ENCODE measurements at places on chromosomes 1 and 21. TPM values are rescaled to one million over a fixed set of nuclear protein-coding genes. Genes with fewer than 3 reads are reported as not detected.

The GPR37L1 gene
- polyA plus RNA-seq, result not detected

The CD1D gene
- polyA plus RNA-seq, result not detected

The SHE gene
- polyA plus RNA-seq, result not detected

The SKI gene
- 0.54 TPM for polyA plus RNA-seq

The HTR6 gene
- 1.2 TPM for polyA plus RNA-seq

The AGMAT gene
- polyA plus RNA-seq, result 4.7 TPM

The SYT11 gene
- 11.6 TPM for polyA plus RNA-seq

The ZNF648 gene
- not detected for polyA plus RNA-seq

The EPHA10 gene
- polyA plus RNA-seq, result not detected

The GJB3 gene
- polyA plus RNA-seq, result not detected

The AHDC1 gene
- polyA plus RNA-seq, result 1.1 TPM

The CELA3B gene
- polyA plus RNA-seq, result not detected

The SPRR1B gene
- polyA plus RNA-seq, result not detected

The TMEM240 gene
- not detected for polyA plus RNA-seq

The FCRLB gene
- polyA plus RNA-seq, result 10.4 TPM

The OR10X1 gene
- not detected for polyA plus RNA-seq

The EFCAB14 gene
- polyA plus RNA-seq, result 36.6 TPM

The FAAH gene
- 0.51 TPM for polyA plus RNA-seq

The GOLT1A gene
- polyA plus RNA-seq, result not detected

The OR2T35 gene
- 0.28 TPM for polyA plus RNA-seq

The ANGPTL1 gene
- polyA plus RNA-seq, result not detected

The FCMR gene
- 120 TPM for polyA plus RNA-seq

The TSPAN2 gene
- not detected for polyA plus RNA-seq

The CRYAA gene
- polyA plus RNA-seq, result not detected

The CSF3R gene
- not detected for polyA plus RNA-seq

The LCE1A gene
- not detected for polyA plus RNA-seq

The MROH9 gene
- not detected for polyA plus RNA-seq

The PCSK9 gene
- not detected for polyA plus RNA-seq

The PAPPA2 gene
- not detected for polyA plus RNA-seq

The LHX8 gene
- not detected for polyA plus RNA-seq

The GPR52 gene
- not detected for polyA plus RNA-seq

The NTMT2 gene
- polyA plus RNA-seq, result not detected

The CHODL gene
- polyA plus RNA-seq, result 0.36 TPM

The SERTAD4 gene
- polyA plus RNA-seq, result not detected

The SMIM1 gene
- polyA plus RNA-seq, result not detected

The KRTAP15-1 gene
- not detected for polyA plus RNA-seq

The RC3H1 gene
- polyA plus RNA-seq, result 11.7 TPM

The TBX19 gene
- polyA plus RNA-seq, result 1.2 TPM

The AURKAIP1 gene
- polyA plus RNA-seq, result 366 TPM

The LRRC38 gene
- polyA plus RNA-seq, result not detected

The OR2T29 gene
- polyA plus RNA-seq, result 1.3 TPM

The SH2D1B gene
- not detected for polyA plus RNA-seq

The MATN1 gene
- 0.57 TPM for polyA plus RNA-seq

The CLDN19 gene
- not detected for polyA plus RNA-seq

The BGLAP gene
- 0.20 TPM for polyA plus RNA-seq

The BCAN gene
- polyA plus RNA-seq, result 0.54 TPM

The GNAT2 gene
- polyA plus RNA-seq, result 1.3 TPM

The AADACL4 gene
- not detected for polyA plus RNA-seq

The ZNF670 gene
- 6.6 TPM for polyA plus RNA-seq

The APCS gene
- polyA plus RNA-seq, result not detected

The ATP6V1G3 gene
- not detected for polyA plus RNA-seq

All from GM12878 (cell line).